ENCODE measurements at places on chromosomes 4 and X. TPM values are rescaled to one million over a fixed set of nuclear protein-coding genes. Genes with fewer than 3 reads are reported as not detected.

- no peaks in the 10 kb centered on the region for H3K27me3 ChIP-seq
- no peak for DNase-seq
- H3K36me3 ChIP-seq, result no peaks in the 10 kb centered on the region
- no peak overlapping the region for H3K4me3 ChIP-seq
- H3K27ac ChIP-seq, result no peak overlapping the region
- no peaks in the 10 kb centered on the region for H3K4me1 ChIP-seq
Observed at GRCh38 chr4:27684610-27685011, 824.0 kb downstream of the STIM2 start.

DNA sequence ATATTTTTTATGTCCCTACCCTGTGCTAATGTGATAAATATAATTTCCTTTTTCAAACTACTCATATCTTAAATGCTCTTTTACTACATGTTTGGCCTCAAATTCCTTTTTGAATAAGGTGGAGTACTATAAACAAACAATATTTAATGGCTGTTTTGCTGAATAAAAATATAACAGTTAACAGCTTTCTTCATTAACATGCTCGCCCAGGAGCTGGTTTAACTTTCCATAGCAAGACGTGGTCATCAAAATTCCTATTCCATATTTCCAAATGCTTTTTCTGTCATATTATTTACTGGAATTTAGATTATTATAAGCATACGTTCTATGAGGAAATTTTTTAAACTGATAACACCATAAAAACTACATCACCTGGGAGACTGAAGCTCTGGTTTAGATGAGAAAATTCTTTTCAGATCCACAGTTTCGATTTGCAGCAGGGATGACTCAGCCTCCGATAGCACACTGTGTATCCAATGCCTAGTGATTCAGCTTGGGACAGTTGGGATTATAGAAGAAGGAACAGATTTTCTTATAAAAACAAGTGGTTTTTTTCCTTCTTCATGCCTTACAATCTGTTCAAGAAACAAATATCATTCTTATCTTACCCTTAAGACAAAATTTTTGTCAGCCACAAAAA, 129.1 kb downstream of the FBXO8 start:
- H3K36me3 ChIP-seq, result no peaks in the 10 kb centered on the region
- DNase-seq, result no peak
- H3K4me3 ChIP-seq, result no peak overlapping the region

GRCh38 chr4:140367738-140368137, 5.7 kb upstream of the SCOC start:
- no peaks in the 10 kb centered on the region for H3K4me1 ChIP-seq
- no peaks in the 10 kb centered on the region for H3K36me3 ChIP-seq
- H3K27me3 ChIP-seq, result no peaks in the 10 kb centered on the region
- DNase-seq, result no peak

DNA sequence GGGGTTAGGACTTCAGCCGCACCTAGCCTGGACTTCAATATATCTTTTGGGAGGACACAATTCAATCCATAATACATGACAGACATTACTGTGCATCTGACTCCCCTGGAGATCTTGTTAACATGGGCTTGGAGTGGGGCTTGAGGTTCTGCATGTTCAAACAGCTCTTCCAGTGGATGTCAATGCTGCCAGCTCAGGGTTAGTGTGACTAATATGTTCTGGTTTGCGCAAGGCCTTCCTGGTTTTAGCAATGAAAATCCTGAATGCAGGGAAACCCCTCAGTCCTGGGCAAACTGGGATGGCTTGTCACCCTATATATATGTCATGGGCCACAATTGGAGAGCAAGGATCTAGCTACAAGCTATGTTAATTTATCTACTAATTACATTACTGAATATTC, 2.7 kb upstream of the TSPAN7 start:
- H3K36me3 ChIP-seq, result no peaks in the 10 kb centered on the region
- no peak for DNase-seq
- H3K4me1 ChIP-seq, result no peaks in the 10 kb centered on the region
- H3K27me3 ChIP-seq, result peaks cover 27% of the 10 kb centered on the region

The PLAC8 gene
- 10.0 TPM for total RNA-seq

The XAGE1A gene
- not detected for total RNA-seq

The FMR1 gene
- total RNA-seq, result 51.5 TPM
